Spinal cord (tissue), 10 donors: ENCODE measurements at places on chromosomes 2 and 18.

GRCh38 chr2:25338401-25338800 is 3.3 kb downstream of the DNMT3A start:
- no peak for DNase-seq

DNA sequence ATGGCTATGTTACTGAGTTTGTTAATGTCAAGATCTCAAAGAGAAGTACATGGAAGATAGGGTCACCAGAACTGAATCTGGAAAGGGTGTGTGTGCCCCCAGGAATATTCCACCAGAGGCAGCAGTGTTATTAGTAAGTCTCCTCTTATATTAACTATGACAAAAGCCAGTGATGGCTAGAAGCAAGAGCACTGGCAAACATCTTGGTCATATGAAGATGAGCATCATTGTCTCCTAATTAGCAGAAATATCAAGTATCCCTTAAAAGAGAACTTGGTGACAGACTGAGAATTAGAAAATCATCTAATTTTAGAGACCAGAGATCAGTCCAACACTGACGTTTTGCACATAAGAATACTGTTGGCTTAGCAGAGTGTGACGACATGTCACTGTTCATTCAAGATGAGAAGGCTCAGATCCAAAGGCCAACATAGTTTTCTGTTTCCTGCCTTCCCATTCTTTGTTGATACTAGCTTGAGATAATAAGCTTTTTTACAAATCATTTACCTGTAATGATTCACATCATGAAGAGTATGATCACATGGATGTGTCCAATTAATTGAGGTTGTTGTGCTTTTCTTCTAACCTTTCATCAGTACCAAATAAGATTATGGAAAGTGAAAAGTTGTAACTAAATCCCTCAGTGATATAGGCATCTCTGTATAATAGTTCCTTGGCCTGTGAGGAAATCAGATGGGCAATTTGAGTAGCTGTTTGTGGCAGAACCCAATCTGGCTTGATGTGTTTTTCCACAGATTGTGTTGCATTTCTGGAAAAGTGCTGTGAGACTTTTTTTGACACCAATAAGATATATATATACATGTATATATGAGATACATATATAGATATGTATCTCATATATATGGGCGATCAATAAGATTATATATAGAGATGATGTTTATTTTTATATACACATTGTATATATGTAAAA is 44.5 kb downstream of the MAPRE2 start:
- no peak for DNase-seq

GRCh38 chr2:159792599-159792998 is 5.4 kb downstream of the CD302 start:
- DNase-seq, result no peak

DNA sequence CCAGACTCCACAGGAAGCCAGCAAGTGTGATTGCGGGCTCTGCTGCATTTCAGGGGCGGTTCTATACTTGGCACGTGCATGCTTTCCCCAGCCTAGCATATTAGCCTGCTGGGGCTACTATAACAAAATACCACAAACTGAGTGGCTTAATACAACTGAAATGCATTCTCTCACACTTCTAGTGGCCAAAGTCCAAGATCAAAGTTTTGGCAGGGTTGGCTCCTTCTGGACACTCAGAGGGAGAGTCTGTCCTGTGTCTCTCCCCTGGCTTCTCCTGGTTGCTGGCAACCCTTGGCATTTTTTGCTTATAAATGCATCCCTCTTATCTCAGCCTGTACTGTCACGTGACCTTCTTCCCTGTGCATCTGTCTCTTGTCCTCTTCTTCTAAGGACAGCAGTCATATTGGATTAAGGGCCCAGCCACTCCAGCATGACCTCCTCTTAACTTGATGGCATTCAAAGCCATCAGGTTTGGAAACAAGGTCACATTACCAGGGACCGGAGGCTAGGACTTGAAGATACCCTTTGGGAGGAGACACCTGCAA is 138.7 kb downstream of the RNF152 start:
- no peak for DNase-seq

DNA sequence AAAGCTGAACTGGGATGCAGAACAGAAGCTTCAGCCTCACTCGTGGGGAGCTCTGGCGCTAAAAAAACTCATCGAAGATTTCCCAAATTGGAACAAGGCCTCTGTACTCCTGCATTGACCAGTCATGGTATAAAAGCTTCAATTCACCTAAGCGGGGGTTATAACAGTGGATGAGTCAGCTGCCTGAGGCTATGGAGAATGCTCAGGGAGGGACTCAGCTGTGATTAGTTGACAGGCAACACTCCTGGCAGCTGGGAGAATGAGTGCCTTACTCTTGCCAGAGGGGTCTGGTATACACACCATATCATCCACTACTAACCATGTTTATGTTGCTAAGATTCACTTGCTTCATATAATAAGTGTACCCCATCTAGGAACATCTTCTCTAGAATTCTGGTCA is 350.6 kb upstream of the VRK2 start:
- no peak for DNase-seq

GRCh38 chr18:62485684-62486083 is 37.1 kb upstream of the ZCCHC2 start:
- no peak for DNase-seq

DNA sequence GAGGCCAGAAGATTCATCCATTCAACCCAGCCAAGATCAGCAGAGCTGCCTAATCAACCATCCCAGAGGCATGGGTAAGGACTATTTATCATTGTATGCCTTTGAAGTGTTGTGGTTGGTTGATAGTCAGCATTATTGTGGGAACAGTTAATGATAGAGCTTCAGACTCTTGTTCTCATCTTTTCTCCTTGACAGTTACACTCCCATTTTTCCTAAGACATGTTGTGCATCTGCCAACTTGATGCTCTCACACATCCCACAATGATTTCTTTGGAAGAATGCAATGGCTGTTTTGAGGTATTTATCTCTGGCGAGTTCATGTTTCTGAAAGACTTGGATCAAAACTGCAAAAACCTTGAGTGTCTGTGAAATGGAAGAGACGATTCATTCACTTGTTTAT is 55.4 kb downstream of the FASTKD2 start:
- DNase-seq, result no peak

- DNase-seq, result no peak
Observed at GRCh38 chr2:151363709-151364108, 6.3 kb downstream of the TNFAIP6 start.

DNA sequence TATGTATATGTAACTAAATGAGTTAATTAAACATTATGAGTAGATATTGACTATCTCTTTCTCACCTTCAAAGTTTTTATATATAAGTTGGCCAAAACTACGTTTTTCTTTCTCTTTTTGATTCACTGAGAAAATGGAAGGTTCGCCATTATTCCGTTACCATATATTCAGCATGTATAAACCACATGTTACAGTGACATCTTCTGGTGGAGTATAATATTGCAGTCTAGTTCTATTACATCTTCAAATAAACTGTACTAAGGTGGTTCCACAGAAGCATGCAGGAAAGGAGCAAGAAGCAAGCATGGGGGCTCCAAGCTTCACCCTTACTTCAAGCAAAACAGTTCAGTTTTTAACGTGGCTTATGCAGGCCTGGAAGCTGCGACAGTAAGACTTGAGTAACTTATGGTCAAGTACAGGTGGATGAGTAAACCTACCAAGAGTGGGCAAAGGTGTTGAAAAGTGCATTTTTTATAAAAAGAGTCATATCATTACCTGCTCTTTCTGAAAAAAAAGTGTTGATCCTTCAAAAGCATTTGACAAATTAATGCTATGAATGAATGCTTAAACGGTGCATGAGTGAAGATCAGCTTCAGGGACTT is 129.8 kb upstream of the RAB6C start:
- DNase-seq, result peak; percentile 76

- DNase-seq, result peak; percentile 38
Observed at GRCh38 chr18:61308795-61309393, 24.3 kb upstream of the CDH20 start.

DNA sequence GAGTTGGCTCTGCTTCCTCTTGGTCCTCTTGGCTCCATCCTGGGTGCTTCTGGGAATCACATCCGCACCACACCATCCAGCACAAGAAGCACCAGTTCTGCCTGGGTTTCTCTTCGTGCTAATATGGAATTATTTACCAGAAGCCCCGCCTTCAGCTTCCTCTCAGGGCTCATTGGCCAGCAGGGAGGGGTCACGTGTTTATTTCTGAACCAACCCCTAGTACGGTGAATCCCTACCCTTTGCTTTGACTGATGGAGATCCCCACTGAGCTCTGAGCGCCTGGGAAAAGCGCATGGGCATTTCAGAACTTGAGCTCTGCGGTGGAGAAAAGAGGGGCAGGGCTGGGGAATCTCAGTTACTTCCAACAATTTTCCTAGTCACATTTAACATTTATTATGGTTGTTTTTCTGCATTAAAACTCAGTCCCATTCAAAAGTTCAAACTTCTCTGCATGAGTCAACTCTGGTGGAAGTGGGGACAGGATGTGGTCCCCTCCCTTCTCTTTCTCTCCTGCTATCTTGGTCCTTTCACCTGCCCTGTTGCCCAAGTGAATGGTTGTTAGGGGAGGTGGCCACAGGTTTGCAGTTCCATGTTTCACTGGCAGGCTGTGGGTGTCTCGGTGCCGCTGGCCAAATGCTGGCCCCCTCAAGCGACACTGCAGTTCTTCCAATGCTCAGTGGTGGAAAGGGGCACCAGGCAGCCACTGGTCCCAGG is 76.4 kb upstream of the TTC39C start:
- no peak for DNase-seq

DNA sequence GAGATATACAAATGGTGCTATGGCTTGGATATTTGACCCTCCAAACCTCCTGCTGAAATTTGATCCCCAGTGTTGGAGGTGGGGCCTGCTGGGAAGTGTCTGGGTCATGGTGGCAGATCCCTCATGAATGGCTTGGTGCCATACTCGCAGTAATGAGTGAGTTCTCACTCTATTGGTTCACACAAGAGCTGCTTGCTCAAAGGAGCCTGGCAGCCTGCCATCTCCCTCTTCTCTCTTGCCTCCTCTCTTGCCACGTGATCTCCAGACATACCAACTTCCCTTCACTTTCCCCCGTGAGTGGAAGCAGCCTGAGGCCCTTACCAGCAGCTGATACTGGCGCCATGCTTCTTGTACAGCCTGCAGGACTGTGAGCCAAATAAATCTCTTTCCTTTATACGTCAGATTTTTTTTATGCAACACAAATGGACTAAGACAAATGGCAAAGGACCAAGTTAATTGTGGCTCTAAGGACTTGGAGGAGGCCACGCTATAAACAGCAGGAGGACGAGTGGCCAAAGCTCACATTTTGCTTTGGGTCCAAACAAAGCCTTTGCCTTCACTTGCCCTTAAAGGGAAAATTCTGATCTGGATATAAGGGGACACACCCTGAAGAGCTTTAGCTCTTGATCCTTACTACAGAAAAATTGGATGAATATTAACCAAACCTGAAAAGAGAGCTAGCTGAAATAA is 214.7 kb downstream of the SS18 start:
- no peak for DNase-seq

DNA sequence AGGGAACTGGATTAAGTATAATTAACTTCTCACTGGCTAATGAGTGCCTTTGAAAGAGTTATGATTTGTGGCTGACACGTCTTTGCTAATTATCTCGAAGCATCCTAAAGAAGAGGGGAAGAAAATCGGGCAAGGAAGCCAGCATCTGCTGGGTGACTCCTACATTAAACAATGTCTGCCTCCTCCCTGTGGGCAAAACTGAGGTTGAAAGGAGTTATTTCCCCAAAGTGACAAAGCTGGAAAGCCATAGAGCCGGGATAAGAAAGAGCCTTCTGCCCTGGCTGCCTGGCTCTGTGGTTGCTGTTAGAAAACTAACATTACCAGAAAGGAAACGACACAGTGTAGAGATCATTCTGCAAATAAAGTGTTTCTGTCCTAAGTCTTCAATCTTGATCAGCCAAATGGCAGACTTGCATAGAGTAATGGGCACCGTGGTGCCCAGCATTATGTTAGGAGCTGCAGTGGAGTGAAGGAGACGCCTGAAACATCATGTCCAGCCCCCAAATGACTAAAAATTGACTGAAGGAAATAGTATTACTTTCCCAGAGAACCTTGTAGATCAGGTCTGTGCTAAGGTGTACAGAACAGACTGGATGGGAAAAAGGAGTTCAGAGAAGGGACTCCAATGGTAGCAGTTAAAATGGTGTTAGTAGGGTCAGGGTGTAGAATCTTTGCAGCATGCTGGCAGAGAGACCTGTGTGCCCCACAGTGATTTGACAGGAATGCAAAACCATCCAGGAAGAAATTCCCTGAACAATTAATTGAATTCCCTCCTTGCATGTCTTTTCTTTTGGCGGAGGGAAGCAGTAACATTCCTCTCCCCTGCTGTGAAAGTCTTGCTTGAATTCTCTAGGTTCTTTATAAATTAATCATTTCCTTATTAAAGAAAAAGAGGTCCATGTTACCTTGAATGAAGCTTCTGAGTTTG is 44.4 kb downstream of the ALPK2 start:
- DNase-seq, result peak; percentile 37

- DNase-seq, result no peak
Observed at GRCh38 chr2:71067567-71068217, 756 bp upstream of the NAGK start.

GRCh38 chr18:13447621-13448334 is 229.2 kb downstream of the LDLRAD4 start:
- DNase-seq, result no peak

- no peak for DNase-seq
Observed at GRCh38 chr2:45370369-45370768, 240.7 kb downstream of the SRBD1 start.

- DNase-seq, result no peak
Observed at GRCh38 chr2:97714084-97714949, 941 bp downstream of the ZAP70 start.

DNA sequence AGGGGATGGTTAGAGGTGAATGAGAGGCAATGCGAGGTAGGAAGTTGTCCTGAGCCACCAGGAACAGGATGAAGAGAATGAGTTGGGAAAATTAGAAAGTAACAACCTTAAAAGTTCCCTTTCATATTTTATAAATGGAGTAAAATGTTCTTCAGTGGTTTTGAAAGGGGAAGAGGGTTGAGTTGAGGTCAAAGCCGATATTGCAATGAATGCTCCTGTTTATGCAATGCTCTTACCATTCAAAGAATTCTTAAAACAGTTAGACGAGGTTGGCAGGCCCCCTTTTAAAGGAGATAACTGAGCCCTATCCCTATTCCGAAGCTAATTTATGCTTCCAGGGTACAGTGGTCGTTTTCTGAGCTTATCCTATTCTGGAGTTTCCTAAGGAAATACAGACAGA is 2110.3 kb upstream of the CELF4 start:
- DNase-seq, result no peak
